ENCODE measurements at places on chromosomes 4 and X. TPM values are rescaled to one million over a fixed set of nuclear protein-coding genes. Genes with fewer than 3 reads are reported as not detected.

DNA sequence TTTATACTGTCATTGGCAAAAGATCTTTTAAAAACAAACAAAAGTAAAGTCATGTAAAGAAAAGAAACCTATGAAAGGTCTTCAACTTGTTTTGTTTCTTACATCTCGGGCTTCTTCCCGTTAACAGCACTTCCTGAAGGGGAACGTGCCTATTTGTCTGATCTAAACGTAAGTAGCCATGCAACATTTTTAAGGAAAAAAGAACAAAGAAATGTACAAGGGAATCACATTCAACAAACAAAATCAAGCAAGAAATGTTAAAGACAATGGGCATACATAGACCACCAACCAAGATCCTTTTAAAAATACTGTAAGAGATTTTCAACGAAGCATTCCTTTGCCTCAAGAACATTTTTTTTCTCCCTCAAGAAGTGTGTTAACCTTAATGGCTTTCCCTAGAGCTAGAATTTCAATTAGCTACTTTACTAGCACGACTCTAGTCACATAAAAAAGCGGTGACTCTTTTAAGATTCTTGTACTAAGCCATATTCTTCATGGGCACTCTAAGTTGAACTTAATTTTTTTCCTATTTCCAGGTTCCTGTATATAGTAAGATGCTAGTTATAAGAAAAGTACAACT is 112.0 kb upstream of the TTC29 start:
- peak overlapping the region; percentile 90 for H3K4me3 ChIP-seq
- peak overlapping the region; percentile 94 for H3K27ac ChIP-seq
- H3K27me3 ChIP-seq, result peaks cover 3% of the 10 kb centered on the region
- DNase-seq, result no peak

DNA sequence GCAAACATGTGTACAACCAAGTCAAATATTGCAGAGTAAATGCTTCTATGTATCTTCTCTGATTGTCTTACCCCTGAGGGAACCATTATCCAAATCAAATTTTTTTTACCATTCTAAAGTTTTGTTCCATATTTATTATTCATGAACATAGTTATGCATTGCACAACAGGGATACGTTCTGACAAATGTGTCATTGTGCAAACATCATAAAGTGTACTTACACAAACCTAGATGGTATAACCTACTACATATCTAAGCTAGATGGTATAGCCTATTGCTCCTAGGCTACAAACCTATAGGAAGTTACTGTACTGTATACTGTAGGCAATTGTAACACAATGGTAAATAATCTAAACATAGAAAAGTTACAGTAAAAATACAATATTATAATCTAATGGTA is 23.4 kb downstream of the BEX3 start:
- no peaks in the 10 kb centered on the region for H3K27me3 ChIP-seq
- H3K4me3 ChIP-seq, result no peak overlapping the region
- peaks cover 5% of the 10 kb centered on the region for H3K4me1 ChIP-seq
- H3K36me3 ChIP-seq, result peaks cover 3% of the 10 kb centered on the region

DNA sequence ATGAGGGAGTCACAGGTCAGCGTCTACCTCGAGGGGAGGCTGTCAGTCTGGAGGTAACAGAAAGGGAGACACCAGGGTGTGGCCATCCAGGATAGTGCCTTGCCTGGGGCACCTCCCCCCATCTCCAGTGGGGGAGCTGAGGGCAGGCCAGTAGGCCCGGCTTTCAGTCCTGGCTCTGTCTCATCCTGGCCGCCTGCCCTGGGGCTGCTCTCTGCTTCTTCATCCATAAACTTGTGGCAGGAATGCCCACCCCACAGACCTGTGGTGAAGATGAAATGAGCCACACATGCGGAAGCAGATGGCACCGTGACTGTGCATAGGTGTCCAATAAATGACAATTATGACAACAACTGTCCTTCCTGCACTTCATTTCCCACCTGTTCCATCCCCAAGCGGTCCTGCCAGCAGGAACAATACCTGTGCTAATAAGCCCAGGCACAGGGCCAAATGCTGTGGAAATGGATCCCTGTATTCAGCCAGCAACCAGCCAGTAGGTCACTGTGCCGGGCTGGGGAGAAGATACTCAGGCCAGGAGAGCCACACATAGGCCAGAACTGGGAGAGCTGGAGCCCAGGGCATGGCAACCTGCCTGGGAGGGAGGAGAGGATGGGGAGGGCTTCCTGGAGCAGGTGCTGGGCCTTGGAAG is 30.2 kb downstream of the TRO start:
- no peak for DNase-seq
- H3K36me3 ChIP-seq, result no peaks in the 10 kb centered on the region
- no peak overlapping the region for H3K27ac ChIP-seq
- H3K27me3 ChIP-seq, result no peaks in the 10 kb centered on the region
- H3K4me1 ChIP-seq, result no peaks in the 10 kb centered on the region
- no peak overlapping the region for H3K4me3 ChIP-seq

- H3K36me3 ChIP-seq, result no peaks in the 10 kb centered on the region
- H3K27me3 ChIP-seq, result no peaks in the 10 kb centered on the region
- no peak overlapping the region for H3K4me3 ChIP-seq
Observed at GRCh38 chrX:69317721-69318120, 152.5 kb upstream of the PJA1 start.

DNA sequence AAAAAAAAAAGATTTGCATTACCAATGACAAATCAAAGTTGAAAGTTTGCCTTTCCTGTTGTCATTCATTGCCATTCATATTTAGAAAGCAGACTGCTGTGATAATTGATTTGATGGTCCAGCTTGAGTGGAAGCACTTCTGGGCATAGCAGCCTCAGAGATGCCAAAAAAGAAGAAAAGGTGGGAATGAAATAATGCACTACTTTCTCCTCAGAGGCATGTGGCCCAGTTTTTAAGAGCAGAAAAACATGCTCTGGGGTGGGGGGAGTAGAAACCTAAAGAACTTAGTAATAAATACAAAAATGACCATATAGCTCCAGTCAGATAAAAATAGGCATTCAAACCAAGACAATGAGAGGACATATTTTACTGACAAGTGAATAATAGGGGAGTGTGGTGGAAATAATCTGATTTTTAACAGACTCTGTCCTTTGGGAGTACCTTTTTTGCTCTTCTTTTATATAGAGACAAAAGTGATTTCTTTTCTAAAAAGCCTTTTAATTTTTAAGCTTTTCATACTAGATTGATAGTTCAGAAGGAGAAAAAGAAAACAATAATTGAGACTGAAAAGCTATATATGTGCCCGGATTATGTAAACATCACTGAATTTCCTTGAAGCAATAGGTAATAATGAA is 599.1 kb downstream of the RPA4 start:
- H3K27ac ChIP-seq, result no peak overlapping the region
- H3K27me3 ChIP-seq, result no peaks in the 10 kb centered on the region
- no peaks in the 10 kb centered on the region for H3K4me1 ChIP-seq
- no peak for DNase-seq
- no peak overlapping the region for H3K4me3 ChIP-seq

DNA sequence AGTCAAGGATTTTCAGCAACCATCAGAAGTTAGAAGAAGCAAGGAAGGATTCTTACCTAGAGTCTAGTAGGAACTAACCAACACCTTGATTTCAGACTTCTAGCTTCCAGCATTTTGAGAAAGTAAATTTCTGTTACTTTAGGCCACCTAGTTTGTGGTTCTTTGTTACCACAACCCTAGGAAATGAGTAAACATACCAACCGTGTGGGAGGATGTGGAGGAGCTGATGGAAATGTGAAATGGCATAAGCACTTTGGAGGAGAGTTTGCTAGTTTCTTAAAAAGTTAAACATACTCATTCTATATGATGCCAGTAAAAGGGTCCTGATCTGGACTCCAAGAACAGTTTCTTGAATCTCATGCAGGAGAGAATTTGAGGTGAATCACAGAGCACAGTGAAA is 679.4 kb downstream of the PDHA2 start:
- no peak overlapping the region for H3K4me3 ChIP-seq
- DNase-seq, result no peak
- H3K27me3 ChIP-seq, result no peaks in the 10 kb centered on the region
- no peaks in the 10 kb centered on the region for H3K36me3 ChIP-seq
- H3K4me1 ChIP-seq, result no peaks in the 10 kb centered on the region

DNA sequence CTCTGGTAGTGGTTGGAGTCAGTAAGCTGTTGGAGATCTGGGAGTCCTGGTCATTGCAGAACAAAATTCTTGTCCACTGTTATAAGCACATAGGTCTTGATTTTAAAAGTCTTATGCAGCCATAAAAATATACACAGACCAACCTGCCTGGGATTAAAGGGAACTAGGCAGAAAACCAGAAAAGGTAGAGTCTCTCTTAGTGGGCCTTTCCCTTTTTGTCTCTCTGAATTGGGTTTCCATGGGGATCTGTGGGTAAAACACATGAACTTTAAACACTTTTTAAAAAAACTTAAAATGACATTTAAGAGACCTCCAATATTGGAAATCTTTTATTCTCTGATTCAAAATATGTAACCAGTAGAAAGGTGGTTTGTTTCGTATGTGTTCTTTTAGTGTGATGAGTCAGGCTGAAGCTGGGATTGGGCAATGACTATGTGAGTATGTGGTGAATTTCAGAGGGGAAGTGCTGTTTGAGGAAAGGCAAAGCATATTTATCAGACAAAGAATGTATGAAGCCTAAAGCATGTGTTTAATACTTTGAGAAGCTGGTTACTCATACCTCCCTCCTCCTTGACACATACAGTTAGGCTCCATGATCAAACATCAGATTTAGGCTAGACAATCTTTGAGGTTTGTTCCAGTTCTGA is 29.6 kb downstream of the SLC16A2 start:
- H3K36me3 ChIP-seq, result no peaks in the 10 kb centered on the region
- no peak overlapping the region for H3K4me3 ChIP-seq
- no peak for DNase-seq

DNA sequence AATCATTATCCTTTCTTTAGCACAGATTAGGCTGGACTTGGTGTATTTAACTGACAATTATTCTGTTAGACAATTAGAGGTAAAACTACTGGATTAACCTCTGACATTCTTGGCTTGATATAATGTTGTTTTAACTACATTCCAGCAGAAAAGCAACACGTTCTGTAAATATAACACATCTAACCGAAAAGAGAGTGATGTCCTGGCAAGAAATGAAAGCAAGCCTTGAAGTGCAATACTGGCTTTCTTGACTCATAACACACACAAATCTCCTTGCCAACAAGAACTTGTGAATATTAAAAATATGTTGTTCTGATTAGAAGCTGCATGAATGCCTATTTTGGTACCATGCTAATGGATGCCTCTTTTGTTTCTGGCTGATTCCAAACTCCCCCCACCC is 76.4 kb downstream of the EFHC2 start:
- peaks cover 31% of the 10 kb centered on the region for H3K4me1 ChIP-seq
- H3K27ac ChIP-seq, result no peak overlapping the region

DNA sequence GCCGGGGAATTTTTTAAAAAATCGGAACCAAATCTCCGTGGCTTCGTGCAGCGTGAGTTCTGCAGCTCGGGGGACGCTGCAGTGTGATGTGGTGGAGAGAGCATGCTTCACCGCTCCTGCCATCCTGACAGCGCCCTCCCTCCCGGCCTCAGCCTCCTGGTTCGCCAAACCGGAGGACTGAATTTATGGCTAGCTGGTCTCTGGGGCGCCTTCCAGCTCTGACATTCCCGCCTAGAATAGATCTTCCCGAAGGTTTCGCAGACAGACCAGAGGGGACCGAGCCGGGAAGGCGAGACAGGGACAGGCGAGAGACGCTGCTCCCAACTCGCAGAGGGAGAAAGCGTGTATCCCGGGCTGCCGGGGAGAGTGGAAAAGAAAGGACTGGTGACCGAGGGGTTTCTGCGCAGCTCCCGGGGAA is 25.9 kb downstream of the HOPX start:
- DNase-seq, result no peak
- peak overlapping the region; percentile 97 for H3K4me3 ChIP-seq
- no peaks in the 10 kb centered on the region for H3K36me3 ChIP-seq

- H3K4me3 ChIP-seq, result no peak overlapping the region
- no peaks in the 10 kb centered on the region for H3K27me3 ChIP-seq
- no peak overlapping the region for H3K27ac ChIP-seq
Observed at GRCh38 chrX:103687696-103688201, 1.2 kb upstream of the MORF4L2 start.

DNA sequence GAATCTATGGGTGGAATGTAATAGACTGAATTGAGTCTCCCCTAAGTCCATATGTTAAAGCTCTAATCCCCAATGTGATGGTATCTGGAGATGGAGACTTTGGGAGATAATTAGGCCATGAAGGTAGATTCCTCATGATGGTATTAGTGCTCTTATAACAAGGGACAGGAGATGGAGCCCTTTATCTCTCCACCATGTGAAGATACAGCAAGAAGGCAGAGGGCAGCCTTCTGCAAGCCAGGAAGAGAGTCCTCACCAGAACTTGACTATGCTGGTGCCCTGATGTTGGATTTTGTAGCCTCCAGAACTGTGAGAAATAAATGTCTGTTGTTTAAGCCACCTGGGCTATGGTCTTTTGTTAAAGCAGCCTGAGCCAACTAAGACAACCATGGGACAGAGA is 76.4 kb upstream of the F8A3 start:
- no peak overlapping the region for H3K27ac ChIP-seq
- H3K36me3 ChIP-seq, result peaks cover 41% of the 10 kb centered on the region
- no peak overlapping the region for H3K4me3 ChIP-seq
- peaks cover 7% of the 10 kb centered on the region for H3K4me1 ChIP-seq
- DNase-seq, result no peak

Gene STK32B
- not detected for total RNA-seq

Gene PRPS2
- 26.3 TPM for total RNA-seq

Gene GLOD5
- not detected for total RNA-seq

Gene LUZP4
- not detected for total RNA-seq

Gene ACOT9
- total RNA-seq, result 14.8 TPM

Gene DAPP1
- total RNA-seq, result 11.2 TPM

Gene QRFPR
- total RNA-seq, result not detected

Gene GLRA2
- not detected for total RNA-seq

Gene TAF7L
- total RNA-seq, result not detected

Gene TMSB15C
- total RNA-seq, result 5.3 TPM

Data from naive thymus-derived CD8-positive, alpha-beta T cell (primary cell).